ENCODE measurements at places on chromosomes 13 and 19.

DNA sequence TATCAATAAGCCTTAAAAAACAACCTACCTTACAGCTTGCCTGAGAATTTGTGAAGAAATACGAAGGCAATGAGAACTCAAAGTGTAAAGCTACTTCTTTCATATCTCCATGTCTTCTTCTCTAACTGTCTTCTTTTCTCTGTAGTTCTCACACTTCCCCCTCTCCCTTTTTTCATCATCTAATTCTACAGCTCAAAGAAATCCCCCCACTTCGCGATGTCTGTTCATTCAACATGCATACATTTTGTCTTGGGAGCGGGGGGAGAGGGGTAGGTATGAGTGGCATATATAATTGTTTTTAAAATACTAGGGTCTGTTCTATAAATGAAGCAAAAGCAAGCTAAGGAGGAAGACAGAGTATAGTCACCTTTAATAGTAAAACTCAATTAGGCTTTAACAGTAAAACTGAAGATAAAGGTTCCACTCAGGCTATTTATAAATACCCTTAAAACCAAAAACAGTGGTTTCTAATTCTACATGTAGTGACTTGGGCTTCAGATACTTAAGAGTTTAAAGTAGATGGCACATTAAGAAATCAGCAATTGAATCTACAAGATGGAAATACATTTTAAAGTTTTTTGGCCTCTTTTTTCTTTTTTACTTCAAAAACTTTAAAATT, 106.9 kb downstream of the KLF12 start:
- DNase-seq: no peak

DNA sequence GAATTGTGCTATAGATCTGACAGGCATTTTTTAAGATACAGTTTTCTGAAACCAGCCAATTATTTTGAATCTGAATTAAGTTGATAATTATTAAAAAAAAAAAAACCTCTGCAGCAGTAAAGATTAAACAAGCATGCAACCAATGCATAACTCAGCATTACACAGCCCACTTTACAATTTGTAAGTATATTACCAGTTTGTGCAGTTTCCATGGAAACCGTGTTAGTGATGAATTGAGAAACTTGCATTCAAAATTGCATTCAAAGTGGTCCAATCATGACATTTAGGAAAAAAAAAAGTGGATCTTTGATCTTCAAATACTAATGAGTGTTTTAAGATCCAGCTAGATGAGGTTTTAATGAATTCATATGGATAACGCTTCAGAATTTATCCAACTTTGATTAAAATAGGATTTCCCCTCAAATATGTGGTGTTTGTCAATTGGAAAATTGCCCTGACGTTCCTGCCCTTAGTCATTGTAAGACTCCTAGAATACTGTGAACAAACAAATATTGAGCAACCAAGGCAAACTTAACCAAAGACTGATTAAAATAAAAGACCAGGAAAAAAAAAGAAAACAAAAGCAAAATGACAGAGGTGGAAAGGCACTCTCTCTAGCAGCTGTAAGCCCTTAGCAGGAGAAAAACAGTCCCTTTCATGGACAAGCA, 314.8 kb upstream of the MAB21L1 start:
- DNase-seq: no peak

DNA sequence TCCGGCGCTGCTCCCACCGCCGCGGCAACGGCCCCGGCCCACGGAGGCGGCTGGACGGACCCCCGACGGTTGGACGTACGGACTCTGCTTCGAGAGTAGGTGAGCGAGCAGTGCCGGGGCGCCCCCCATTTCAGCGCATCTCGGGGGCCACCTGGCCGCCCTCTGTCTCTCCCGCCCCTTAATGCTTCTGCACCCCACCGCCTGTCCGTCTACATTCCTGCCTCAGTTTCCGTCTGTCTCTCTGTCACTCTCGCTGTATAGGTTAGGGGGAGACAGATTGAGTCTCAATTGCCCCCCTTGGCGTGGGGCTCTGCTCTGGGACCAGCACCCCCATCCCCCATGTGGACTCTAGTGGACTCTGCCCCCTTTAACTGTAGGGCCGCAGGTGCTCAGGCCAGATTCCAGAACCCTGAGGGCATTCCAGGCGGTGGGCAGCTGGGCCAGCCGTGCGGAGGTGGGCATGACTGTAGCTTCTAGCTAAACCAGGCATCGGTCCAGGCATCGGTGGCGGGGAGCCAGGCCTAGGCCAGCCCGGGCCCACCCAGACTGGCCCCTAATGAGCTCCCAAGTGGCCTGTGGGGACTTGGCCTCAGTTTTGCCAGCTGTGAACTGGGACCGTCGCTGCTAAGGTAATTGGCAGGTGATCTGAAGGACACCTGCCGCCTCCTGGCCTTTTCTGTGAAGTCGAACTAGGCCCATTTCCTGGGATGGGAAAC, 373 bp downstream of the TNFAIP8L1 start:
- DNase-seq: no peak

- DNase-seq: no peak
These were observed 40.6 kb upstream of the FAM216B start for GRCh38 chr13:42740753-42741152.

GRCh38 chr19:39481229-39481545, 549 bp downstream of the TIMM50 start:
- DNase-seq: no peak

DNA sequence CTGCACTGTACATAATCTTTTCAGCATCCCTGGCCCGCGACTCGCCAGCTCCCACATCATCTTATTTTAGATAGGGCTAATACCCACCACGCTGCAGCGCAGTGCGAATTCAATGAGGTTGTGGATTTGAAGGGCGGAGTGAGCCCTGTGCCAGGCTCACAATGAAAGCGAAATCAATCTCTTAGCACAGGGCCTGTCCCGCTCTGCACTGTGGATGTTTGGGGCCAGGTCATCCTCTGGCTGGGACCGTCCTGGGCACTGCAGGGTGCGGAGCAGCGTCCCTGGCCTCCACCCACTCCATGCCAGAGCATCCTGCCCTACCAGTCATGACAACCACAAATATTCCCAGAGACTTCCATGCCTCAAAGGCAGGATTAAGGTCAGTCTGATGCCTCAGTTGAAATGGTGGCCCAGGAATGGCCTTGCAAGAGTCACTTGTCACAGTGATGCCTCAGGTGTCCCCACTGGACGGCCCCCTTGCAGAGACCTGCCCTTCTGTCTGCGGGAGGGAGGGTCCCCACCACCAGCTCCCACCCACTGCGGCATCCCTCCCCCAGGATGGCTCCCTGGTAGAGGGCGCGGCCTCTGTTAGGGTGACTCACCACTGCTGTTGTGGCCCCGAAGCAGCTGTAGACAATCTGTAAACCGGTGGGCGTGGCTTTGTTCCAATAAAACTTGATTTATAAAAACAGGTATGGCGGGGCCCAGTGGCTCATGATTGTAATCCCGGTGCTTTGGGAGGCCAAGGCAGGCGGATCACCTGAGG, 5.6 kb downstream of the UHRF1 start:
- peak; percentile 59 for DNase-seq

DNA sequence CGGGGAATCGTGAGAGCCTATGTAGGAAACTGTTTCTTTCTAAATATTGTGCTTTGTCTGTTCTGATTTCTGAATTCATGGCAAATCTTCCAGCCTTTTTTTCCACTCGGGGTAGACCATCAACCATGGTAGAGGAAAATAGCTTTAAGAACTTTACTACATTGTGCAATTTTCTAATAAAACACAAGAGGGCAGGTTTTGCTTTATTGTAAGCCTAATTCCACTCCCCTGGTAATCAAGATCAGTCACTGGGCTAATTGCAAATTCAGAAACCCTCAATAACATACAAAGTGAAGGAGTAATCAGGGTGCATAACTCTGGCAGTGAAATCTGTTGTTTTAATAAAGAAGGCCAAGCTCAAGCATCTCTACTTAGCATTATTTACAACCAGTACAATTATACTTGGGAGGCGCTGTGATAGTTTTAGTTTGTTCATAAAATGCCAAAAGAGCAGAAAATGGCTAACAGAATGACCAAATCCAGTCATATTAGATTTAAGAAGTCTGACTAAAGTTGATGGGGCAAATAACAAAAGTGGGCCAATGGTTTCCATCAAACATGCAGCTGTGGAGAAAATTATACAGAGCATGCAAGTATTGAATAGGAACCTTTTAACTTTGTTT, 43.8 kb downstream of the DCT start:
- no peak for DNase-seq

GRCh38 chr19:33408538-33409434, 35.3 kb downstream of the CEBPG start:
- DNase-seq: no peak

DNA sequence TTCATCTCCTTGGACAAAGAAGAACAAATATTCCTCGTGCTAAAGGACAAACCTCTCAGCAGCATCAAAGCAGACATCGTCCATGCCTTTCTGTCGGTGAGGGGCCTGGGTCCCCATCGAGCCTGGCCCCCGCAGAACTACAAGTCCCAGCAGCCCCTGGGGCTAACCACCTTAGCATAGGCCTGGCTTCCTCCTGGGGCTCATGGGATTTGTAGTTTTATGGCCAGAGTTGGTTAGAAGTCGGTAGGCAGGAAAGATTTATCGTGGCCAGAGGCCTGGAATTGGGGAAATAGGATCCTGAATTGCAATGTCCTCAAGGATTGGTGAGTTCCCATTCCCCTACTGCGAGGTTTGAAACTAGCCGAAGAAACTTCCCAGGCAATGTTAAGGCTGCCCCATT, 19.6 kb downstream of the TMEM150B start:
- DNase-seq: peak; percentile 24

GRCh38 chr19:44747739-44748425, 626 bp upstream of the BCL3 start:
- no peak for DNase-seq

DNA sequence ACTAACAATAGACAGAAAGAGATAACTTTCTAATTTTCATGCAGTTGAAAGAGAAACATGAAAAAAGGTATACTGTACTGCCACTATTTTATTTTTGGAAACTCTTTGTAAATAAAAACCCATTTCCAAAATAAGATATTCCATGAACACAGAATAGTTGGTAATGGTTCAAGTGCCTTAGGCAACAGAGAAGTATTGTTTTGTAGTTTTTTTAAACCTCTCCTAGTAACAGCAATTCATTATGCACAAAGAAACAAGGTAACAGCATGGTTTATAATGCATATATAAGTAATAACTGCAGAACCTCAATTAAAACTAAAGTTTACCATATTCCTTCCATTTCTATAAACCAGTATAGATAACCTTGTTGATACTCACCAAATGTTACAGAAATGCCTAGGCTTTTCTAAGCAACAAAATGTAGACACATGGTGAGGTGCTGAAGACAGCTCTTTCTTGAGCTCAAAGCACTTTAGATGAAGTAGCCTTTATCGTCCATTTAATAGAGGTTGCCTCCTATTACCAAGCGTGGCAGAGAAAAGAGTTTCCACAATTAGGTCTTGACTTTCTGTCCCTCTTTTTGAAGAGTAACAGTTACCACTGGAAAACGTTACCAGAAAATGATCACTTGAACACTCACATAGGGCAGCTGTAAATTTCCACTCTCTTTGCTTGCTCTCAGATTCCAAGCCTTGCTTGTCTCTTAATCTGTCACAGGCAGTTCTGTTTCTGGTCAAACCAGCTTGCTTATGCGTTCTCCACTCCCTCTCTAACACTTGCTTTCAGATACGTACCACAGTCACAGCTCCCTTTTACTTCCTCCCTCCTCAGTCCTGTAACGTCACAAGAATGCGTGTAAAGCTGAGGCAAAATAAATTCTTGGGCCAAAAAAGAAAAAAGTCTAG, 42.9 kb downstream of the CAB39L start:
- DNase-seq: no peak

GRCh38 chr19:50835785-50836542, 2.6 kb upstream of the KLK15 start:
- DNase-seq: peak; percentile 49

- no peak for DNase-seq
These were observed 3.4 kb upstream of the DIAPH3 start for GRCh38 chr13:60167121-60167520.

DNA sequence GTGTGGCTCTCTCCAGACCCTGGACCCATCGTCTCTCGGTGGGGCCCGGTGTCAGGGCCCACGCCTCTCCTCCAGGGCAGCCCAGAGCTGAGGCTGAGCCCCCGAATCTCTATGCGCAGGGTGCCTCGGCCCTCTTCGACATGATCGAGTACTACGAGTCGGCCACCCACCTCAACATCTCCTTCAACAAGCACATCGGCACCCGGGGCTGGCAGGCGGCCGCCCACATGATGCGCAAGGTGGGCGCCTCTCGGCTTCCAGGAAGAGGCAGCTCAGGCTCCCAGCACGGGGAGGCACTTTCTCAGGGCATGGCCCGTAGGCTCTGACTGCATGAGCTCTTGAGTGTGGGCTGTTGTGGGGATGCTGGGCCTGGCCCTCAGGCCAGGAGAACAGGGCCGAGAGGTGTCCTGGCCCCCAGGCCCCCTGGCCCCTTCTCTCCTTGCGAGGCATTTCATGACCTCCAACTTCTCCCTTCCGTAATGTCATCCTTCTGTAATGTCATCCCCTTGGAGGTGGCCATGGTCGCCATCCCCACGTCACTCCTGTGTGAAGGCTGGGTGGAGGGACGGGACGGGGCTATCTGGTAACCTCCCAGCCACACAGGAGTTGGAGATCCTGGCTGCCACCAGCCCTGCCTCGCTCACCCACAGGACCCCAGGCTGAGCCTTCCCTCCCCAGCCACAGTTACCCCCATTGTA, 19.4 kb downstream of the NKPD1 start:
- DNase-seq: no peak

DNA sequence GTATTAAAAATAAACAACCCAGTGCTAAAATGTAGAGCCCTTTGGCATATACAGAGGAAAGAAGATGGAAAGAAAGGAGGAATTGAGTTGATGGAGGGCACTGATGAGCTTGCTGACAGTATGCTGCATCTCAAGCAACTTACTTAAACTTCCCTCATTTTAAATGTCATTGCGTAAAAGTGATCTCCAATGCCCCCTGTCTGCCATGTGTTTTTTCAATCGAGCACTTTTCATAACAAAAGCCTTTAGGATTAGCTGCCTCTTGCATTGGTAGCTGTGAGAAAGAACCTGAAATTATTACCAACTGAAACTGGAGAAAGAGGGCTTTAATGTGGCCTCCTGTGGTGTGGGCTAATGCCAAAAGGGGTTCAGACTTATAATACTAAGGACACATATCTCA, 541.6 kb downstream of the SUCLA2 start:
- DNase-seq: no peak

GRCh38 chr13:29065142-29065541, 245.0 kb downstream of the MTUS2 start:
- no peak for DNase-seq

- no peak for DNase-seq
These were observed 3.6 kb downstream of the SERTAD1 start for GRCh38 chr19:40421993-40422747.
